ENCODE measurements at places on chromosomes 16 and 17.
A peak's percentile ranks its signal among the peaks of the same experiment; 100 is the strongest.

- DNase-seq, result no peak
Measured at GRCh38 chr17:42087736-42088705, 10.3 kb downstream of the ZNF385C start.

- peak; percentile 99 for DNase-seq
Measured at GRCh38 chr17:50638966-50639713, 4.5 kb downstream of the ABCC3 start.

- DNase-seq, result no peak
Measured at GRCh38 chr16:14109077-14109775, 38.1 kb downstream of the MRTFB start.

GRCh38 chr16:1538804-1539520, 5.5 kb downstream of the TMEM204 start:
- DNase-seq, result no peak

DNA sequence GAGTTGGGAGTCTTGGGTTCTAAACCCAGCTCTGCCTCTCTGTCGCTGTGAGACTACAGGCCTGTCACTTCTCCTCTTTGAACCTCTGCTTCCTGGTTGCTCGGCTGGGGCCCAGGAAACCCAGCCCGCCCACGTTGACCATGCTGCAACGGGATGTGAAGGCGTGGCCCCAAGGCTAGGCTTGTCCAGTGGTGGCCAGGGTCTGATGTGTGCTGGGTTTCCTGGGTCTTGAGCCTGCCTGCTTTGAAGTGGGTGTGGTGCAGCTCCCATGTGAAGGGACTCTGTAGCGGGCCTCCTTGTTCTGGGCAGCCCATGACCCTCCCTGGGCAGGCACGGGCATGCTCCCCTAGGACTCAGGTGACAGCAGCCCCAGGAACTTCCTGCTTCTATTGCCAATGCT, 82.3 kb downstream of the SDR42E1 start:
- DNase-seq, result no peak

GRCh38 chr17:83182620-83183101, 103.3 kb downstream of the METRNL start:
- DNase-seq, result no peak

- DNase-seq, result no peak
Measured at GRCh38 chr16:52543654-52544053, 3.3 kb downstream of the TOX3 start.

DNA sequence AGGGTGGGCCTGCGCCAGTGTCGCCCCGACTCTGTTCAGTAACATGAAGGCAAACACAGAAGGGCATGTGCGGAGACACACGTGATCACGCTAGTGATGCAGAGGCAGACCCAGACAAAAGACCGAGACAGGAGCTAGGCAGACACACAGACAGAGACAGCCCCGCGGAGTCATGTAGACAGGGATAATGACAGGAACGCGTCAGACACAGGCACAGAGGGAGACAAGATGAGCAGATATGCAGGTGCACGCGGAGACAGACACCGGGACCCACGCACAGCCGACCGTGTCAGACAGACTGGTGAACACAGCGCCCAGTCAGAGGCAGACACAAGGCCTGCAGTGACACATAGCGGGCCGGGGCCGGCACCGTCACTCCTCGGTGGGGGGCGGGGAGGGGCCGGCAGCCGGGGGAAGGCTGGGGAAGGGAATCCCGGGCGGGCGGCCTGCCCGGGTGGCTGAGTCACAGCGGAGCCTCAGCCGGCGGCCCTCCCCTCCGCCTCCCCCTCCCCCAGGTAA, 7.4 kb downstream of the KDM6B start:
- peak; percentile 80 for DNase-seq

DNA sequence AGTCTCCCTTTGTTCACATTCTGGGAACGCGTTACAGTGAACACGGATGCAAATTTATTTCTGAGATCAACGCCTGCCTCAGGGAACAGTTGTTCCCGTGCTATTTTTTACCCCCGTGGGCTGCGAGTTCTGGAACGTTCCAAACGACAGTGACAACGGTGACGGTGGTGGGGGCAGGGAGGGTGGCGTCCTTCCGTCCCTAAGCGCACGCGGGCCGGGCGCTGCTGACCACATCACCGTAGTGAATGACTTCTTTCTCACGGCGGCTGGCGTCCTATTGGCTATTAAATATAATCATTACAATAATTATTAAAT, 45.1 kb upstream of the SSTR5 start:
- DNase-seq, result no peak

GRCh38 chr17:72788950-72789585, 303.4 kb downstream of the SLC39A11 start:
- DNase-seq, result peak; percentile 47

DNA sequence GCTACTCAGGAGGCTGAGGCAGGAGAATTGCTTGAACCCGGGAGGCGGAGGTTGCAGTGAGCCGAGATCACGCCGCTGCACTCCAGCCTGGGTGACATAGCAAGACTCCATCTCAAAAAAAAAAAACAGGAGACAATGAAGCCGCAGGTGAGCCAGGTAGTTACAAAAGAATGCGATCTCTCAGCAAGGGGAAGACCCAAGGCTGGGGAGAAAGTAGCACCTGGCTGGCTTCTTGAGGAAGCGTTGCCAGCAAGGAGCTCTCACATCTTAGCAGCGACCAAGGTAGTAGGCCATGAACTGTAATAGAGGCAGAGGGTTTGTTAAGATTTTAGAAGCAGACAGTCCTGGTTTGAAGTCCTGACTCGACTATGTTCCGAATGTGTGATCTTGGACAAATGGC, 175.0 kb downstream of the AIPL1 start:
- DNase-seq, result no peak

DNA sequence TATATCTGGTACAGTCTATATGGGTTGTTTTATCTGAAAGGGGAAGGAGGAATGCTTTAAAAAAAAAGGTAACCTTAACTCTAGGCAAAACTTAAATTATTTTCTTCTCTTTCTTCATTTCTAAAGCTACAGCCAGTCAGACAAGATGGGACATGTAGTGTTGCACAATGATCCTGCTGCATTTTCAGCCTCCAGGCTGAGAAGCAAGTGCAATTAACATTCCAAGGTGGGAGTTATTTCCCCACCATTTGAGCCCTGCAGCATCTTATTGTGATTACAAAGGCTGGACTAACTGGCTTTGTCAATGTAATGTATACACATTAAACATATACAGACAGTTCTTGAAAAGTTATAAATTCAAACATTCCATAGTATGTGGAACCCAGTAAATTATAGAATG, 22.6 kb upstream of the NF1 start:
- peak; percentile 61 for DNase-seq

- DNase-seq, result no peak
Measured at GRCh38 chr16:48629531-48629930, 19.6 kb upstream of the N4BP1 start.

DNA sequence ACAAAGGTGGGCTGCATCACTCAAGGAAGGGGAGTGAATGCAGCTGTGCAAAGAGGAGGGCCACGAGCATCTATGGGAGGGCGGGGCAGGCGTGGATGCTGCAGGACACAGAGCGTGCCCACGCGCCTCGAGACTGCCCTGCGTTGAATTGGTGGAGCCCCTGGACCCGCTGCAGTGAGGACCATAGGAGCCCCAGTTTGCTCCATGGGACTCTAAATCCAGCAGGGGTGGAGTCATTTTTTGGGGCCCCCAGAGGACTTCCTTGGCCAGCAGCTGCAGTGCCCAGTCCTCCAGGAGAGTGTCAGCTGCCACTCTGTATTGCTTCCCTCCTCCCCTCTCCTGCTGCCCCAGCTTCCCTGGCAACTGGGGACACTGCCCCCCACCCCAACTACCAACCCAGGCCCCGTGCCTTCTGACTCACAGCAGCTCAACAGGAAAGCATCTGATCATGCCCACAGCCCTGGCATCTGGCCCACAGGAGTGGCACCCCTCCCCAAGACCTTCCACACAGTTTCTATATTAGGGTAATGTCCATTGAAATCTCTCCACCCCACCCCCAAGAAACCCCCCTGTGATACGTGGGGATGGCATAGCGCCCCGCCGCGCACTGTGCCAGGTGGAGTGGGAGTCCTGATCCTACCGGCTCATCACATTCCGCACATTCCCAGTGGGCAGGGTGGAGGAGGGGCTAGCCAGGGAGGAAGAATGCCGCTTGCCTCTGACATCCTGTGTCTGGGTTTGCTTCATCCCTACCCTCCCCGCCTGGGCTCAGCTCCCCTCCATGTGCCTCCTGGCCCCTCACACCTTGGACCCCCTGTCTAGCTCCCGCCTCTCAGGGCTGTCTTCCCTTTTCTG, 27.8 kb upstream of the ITGA3 start:
- peak; percentile 95 for DNase-seq

GRCh38 chr17:978103-979093, 1.2 kb downstream of the NXN start:
- DNase-seq, result no peak

DNA sequence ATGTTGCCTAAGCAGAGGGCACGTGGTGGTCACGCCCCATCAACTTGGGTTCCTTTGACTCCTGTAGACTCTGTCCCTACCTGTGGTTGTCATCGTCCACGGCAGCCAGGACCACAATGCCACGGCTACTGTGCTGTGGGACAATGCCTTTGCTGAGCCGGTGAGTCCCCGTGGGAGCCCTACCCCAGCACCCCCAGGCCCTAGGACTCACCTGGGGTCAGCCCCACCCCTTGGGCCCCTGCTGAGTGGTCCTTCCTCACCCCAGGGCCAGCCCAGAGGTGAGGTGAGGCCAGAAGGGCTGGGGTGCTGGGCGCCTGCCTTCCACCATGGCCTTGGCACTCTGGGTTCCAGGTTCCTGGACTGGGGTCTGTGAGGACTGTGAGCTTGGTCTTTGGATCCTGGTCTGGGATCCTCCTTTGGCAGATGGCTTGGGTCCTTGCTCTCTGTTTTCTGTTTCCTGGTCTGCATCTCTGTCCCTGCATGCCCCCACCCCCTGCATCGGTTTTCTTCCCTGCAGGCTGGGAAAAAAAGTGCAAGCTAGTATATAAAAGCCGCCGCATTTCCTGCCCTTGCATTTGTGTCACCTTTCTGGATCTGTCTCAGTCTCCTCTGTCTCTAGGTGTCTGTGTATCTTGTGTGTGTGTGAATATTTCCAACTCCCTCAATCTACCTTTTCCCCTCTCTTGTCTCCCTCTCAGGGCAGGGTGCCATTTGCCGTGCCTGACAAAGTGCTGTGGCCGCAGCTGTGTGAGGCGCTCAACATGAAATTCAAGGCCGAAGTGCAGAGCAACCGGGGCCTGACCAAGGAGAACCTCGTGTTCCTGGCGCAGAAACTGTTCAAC, 17.5 kb downstream of the STAT5A start:
- no peak for DNase-seq
